ENCODE measurements at places on chromosomes 12 and 14.

- DNase-seq: no peak
These were observed 465.3 kb upstream of the RGS6 start for GRCh38 chr14:71466946-71467345.

DNA sequence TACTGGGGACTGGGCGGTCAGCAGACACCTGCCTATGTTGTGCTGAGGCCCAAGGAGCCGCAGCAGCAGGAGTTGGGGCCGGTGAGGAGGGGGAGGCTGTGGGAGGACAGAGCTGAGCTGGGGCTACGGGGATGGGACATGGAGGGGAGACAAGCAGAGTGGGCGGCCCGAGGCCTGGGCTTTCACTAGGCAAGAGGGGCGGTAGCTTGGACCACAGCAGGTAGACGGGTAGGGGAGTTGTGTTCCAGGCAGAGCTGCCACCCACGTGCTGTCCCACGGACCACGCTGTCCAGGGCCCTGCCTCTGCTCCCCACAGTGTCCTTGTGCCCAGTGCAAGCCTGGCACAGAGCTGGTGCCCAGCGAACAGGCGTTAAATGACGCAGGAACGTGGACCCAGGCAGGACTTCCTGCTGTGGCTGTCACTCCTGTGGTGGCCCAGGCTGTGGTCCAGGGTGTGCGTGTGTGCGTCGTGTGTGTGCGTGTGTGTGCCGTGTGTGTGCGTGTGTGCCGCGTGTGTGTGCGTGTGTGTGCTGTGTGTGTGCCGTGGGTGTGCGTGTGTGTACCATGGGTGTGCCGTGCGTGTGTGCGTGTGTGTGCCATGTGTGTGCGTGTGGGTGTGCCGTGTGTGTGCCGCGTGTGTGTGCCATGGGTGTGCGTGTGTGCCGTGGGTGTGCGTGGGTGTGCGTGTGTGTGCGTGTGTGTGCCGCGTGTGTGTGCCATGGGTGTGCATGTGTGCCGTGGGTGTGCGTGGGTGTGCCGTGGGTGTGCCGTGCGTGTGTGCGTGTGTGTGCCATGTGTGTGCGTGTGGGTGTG, 6.8 kb downstream of the CEP170B start:
- DNase-seq: no peak

DNA sequence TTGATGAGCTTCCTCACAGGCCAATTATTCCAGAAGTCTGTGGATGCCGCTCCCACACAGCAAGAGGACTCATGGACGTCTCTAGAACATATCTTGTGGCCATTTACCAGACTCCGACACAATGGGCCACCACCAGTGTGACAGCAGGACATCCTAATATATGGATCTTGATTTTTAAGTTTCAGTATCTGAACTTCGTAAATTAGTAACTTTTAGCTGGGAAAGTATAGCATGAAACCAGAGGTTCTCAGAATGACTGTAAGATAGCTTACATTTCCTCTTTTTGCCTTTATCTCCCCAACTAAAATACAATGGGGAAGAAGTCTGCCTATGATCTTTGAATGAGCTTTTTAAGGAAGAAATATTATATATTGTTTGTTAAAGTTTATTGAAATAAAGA, 87.0 kb downstream of the DNAI7 start:
- DNase-seq: no peak

DNA sequence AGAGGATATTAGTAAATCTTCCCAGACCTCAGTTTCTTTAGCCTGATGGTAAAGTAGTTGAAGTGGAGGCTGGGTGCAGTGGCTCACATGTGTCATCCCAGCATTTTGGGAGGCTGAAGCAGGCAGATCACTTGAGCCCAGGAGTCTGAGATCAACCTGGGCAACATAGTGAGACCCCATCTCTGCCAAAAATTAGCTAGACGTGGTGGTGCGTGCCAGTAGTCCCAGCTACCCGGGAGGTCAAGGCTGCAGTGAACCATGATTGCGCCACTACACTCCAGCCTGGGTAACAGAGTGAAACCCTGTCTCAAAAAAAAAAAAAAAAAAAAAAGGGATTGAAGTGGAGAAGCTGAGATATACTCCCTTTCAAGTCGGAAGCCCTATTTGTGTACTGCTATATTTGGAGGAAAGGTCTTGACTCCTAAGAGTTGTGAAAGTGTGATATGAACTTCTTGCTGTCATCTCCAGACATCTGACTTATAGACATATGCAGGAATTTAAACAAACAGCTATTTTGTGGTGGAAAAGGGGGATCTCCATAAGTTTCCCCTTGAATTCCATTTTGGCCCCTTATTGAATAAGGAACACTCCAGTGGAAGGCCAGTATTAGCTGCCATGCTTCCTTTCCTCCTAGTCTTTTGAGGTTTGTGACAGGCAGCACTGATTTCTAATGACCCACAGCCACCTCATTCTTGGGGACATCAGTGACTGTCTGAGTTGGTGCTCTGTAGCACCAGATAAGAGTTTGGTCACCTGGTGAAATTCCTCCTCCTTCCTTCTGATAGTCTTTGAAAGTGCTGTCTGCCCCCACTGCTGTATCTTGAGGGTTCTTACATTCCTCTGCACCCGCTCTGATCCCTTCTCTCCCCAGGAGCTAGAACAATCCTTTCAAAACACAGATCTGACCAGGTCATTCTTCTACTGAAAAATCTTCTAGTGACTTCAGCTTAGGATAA, 7.4 kb downstream of the ELK3 start:
- DNase-seq: no peak

- no peak for DNase-seq
These were observed 24.1 kb downstream of the DDX47 start for GRCh38 chr12:12837025-12837812.

GRCh38 chr12:76180401-76181277, 96.2 kb upstream of the NAP1L1 start:
- DNase-seq: no peak

- no peak for DNase-seq
These were observed 4.4 kb upstream of the ARHGAP5 start for GRCh38 chr14:32072676-32073075.

- no peak for DNase-seq
These were observed 30.0 kb downstream of the POLE start for GRCh38 chr12:132657004-132657727.

DNA sequence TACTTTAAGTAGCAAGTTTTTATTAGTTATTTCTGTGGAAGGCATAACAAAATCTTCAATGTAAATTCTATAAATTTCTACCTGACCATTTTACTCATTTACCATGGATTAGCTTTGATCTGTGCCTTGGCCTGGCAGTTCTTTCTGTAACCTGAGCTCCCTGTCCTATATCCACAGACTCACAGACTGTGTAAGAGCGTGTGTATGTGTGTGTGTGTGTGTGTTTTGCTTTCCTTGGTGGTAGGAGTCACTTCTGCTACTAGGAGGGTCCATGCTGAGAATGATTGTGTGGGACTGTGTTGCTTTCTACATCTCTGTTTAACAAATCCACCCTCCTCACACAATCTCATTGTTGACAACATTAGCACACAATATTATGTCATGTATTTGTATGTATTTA, 221.2 kb upstream of the PELI2 start:
- no peak for DNase-seq

DNA sequence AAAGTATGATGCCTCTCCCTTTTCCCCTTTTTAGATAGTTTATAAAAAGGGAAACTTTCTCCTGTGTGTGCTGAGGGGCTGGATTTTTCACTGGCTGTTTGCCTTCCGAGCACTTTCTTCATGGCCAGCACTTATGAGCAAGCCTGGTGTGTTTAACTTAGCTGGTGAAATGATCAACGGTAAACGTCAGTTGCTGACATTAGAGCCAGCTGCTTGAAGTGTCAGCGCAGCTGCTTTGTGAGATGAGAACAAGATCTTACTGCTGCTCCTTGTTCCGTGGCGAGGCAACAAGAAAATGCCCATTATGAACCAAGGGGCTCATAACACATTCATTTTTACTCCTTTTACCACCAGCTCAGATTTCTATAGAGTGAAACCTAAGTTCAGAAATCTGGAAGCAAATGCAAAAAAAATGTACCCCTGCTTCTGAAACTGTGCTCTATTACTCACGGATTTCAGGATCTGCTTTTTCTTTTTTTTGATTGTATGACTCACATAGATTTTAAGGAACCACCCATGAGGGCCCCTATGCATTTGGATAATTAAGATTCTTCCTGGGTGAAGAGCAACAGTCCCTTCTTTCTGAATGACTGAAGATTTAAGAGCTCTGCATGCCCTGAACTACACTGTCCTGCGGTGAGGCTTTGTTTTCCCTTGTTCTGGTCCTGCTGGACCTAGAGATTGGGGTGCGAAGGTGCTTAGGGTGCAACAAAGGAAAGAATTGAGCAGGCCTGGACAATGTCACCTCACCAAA, 74.3 kb upstream of the CPM start:
- peak; percentile 38 for DNase-seq
